ENCODE measurements at places on chromosomes 12 and 14.

DNA sequence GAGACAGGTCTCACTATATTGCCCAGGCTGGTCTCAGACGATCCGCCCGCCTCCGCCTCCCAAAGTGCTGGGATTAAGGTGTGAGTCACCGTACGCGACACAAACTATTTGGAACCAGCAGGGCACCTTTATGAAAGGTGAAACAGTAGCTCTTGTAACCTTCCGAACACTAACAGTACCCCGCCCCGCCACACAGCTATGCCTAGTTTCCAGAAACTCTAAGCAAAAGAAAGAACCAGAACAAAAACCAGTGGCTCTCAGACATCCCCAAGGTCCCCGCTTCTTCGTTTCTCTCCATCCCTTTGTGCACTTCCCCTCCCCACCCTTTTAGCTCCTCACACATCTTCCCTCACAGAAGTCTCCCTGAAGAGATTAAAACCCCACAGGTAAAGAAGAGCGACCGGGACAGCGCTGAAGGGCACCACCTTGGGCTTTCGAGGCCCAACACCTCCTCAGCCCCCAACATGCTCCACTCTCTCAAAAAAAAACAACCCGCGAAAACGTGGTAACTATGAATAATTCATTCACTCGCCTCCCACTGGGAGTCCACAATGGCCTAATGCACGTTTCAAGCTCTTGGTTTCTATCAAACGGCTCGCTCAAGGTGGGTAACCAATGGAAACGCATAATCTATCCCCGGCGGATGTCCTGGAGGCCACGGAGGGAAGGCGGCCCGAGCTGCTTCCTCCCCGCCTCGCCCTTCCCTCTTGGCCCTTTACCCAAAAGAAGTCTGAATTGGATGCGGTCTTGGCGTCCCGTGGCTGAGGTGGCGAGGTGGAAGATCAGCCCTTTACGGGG is 877 bp downstream of the BAG5 start:
- no peak for DNase-seq

- no peak for DNase-seq
These were observed 614 bp downstream of the FKBP3 start for GRCh38 chr14:45133683-45134050.

- DNase-seq: no peak
These were observed 82.4 kb downstream of the SCAF11 start for GRCh38 chr12:45907955-45908354.

GRCh38 chr14:45526715-45527549 is 273.9 kb upstream of the MIS18BP1 start:
- no peak for DNase-seq

DNA sequence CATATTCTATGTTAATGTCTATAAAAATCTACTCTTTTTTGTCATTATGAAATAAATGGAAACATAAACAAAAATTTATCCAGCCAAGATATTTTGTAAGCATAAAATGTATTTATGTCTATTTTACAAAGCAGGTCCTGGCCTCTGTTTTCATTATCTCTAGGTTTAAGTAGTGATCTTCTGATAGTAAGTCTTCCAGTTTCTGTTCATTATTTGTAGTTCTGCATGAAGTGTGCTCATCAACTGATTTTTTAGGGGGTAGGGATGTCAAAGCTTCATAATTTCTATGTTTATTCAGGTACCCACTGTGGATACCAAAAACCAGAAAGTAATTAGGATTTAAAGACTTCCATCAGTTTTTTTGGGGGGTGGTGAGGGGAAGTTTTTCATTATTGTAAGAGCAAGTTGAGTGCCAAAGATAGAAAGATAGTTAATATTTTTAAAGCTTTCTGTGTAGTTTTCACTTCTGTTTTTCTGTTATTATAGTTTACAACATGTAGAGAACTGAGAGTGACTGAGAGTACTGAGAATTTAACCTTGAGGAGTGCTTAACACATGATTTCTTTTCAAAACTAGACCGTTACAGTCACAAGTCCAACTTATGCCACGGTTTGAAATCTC is 30.6 kb upstream of the LMO3 start:
- no peak for DNase-seq

DNA sequence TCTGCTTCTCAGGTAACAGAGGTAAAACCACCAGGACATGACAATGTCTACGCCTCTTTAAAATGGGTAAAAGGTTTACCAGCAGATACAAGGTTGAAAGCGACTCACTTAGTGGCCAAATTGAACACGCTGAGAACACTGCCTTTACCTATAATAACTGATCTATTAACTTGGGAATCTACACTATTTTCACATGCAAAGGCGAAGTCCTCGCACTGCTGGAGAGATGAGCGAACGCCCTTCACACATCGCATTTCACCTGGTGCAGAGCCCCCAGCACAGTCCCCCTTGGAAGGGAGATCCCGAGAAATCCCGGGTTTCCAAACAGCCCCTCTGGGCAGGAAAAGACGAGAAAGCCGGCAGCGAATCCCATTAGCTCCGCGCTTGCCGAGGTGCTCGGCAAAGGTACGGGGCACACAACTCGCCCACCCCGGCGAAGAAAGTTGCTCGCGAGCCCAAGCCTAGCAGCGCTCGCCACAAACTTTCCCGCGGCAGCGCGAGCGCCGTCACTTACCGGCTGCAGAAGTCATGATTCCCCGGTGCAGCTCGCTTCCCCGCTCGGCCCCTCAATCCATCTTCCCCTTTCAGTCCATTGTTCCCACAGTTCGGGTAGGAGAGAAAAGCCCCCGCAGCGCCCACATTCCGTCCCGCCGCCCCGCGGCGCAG is 423 bp downstream of the FGD6 start:
- no peak for DNase-seq

DNA sequence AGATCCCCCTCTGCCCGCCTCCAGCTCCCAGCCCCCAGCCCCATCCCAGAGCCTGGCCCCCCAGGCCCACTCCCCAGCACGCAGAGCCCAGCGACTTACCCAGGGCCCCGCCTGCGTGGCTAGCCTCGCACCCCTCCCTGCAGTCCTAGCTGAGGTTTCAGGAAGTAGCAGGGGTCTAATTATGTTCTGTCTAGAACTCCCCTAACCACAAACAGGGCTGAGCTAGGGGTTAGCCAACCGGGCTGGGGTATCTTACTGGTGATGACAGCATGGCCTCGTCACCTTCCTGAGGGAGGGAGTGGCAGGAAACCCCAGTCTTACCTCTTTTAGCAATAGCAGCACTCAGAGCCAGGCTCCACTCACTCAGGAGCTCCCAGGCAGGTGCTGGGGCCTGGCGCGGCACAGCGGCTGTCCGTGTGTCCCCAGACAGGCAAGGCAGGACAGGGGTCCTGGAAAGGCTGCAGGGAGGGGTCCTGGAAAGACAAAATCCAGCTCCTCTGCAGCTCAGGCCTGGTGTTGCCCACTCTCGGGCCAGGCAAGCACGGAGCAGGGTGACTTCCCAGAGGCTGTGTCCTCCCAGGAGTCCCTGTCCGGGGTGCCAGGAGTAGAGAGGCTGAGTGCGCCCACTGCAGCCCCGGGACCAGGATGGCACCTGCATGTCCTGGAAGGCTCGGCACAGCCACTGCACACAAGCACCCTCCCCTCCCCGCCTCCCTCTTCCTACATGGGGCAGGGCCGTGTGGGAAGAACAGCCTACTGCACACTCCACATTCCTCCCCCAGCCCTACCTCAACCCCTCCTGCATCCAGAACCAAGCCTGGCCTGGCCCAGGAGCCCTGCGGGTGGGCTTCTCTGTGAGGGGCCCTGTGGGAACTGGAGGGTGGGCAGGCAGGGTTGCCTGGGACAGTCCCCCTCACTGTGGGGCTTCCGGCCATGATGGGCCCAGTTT is at the start of gene GPR132:
Gene GPR132, minus strand, starts transcription at position 151 of the 949 bp plus-strand sequence. CDS start 10,010 bp downstream, outside the sequence.
- peak; percentile 77 for DNase-seq

DNA sequence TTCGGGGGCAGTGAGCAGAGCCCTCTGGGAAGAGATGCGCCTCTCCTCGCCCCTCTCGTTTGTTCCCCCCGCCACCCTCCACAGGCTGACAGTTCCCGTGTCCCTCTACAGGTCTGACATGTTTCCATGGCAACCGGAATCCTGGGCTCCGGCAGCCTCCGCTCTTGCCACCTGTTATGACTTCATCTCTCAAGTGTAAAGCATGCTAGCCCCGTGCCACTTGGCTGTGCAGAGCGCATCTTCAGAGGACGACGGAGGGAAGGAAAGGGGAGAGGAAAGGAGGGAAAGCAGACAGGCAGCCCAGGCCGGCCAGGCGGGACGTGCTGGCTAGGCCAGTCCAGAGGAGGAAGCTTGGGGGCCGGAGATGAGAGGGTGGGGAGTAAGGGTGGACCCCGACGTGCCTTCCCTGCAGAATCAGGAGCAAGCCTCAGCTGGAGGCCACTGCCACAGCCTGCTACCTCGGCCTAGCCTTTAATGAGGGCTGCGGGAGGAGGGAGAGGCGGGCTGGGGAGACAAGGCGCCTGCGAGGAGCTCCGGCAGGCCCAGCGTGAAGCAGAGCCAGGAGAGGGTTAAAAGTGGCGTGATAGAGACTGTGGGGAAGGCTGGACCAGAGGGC is 214.3 kb downstream of the DPF3 start:
- DNase-seq: no peak

DNA sequence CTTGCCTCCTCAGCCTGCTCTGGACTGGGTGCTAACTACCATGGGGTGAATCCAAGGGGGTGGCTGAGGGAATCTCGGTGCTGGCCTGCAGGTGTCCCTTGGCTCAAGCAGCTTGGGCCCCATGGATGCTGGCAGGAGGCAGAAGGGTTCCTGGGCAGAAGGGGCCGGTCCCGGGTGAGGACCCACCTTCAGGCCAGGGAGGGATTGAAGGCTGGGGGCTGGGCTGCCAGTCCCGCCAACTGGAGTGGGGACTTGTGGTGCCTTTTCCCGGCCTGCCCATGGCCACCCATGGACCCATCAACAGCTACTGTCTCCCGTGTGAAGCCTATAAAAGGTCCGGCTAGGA is 550.1 kb downstream of the SLC6A15 start:
- DNase-seq: no peak

- no peak for DNase-seq
These were observed 230.8 kb upstream of the NAV3 start for GRCh38 chr12:77599782-77600467.

DNA sequence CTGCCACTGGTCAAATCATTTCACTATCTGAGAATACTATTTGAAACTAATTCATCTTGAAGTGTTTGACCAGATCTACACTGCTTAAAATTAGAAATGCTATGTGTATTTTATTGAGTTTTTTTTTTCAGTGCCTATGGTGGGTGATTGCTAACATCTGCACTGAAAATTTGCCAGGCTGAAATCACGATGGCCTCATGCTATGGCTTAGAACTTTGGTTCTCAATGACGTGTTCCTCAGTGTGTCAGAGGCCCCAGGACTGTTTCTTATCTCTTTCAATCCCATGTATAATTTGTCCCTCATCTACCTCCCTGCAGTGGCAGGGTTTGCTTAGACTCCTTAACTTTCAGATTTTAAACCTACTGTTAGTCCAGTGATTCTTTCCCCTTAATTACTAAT is 36.2 kb upstream of the NKX2-8 start:
- DNase-seq: no peak

- DNase-seq: no peak
These were observed 76.7 kb downstream of the ANO6 start for GRCh38 chr12:45292486-45293195.

DNA sequence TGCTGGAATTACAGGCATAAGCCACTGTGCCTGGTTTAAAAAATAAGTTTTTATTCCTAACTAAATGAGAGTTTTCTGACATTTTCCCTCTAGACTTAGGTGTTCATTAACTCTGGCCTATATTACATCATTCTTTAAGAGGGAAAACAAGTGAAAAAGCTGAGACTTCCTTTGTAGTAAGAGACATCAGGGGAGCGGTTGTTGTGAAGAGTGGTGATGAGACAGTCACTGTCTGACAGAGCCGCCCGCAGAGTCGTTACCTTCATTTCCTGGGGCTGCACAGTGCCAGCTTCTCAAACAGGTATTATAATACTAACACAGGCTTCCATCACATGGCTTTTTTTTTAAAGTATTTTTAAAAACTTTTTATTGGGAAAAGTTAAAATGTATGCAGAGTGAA is 19.7 kb upstream of the TDRD9 start:
- DNase-seq: no peak

DNA sequence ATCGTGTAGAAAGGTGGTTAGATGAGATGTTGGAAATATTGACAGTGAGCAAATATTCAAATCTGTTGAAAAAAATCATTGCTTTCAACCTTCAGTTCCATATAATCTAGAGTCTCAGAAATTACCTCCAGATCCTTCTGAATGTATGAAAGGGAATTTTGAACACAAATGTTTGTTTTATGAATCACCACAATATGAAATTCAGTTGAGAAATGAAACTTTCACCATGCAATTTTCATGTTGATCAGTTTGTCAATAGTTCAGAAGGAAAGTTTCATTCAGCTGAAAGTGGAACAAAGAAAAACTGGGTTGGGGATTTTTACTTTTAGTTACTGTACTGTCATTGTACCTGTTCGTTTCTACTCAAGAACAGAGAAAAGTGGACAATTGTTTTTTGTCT is 953.6 kb downstream of the SLC6A15 start:
- DNase-seq: no peak

- DNase-seq: no peak
These were observed 77.7 kb downstream of the KCNK10 start for GRCh38 chr14:88245321-88245720.

DNA sequence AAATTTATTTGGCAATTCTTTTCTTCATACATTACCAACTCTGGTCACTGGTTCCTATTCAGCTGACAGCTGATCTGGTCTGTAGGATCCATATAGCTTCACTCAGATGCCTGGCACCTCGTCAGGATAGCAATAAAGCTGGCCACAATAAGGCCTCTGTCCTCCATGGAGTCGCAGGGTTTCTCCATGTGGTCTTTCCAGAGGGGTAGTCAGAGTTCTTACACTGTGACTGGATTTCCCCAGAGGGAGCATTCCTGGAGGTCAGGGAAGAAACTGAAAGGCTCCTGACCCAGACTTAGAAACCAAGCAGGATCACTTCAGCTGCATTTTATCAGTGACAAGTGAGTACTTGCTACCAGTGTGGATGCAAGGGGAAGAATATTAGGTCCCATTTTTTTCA is 34.9 kb upstream of the SIX1 start:
- DNase-seq: no peak

- DNase-seq: no peak
These were observed 57.6 kb upstream of the FZD10 start for GRCh38 chr12:130104571-130105106.

GRCh38 chr14:99777951-99778350 is 15.3 kb upstream of the EML1 start:
- DNase-seq: no peak

GRCh38 chr12:2391740-2392331 is 339.0 kb downstream of the CACNA1C start:
- no peak for DNase-seq

GRCh38 chr12:27474344-27474743 is 27.8 kb downstream of the SMCO2 start:
- DNase-seq: no peak

- DNase-seq: no peak
These were observed 421 bp upstream of the ACADS start for GRCh38 chr12:120725151-120725658.

- no peak for DNase-seq
These were observed 62.7 kb upstream of the KCNH3 start for GRCh38 chr12:49476091-49476490.

DNA sequence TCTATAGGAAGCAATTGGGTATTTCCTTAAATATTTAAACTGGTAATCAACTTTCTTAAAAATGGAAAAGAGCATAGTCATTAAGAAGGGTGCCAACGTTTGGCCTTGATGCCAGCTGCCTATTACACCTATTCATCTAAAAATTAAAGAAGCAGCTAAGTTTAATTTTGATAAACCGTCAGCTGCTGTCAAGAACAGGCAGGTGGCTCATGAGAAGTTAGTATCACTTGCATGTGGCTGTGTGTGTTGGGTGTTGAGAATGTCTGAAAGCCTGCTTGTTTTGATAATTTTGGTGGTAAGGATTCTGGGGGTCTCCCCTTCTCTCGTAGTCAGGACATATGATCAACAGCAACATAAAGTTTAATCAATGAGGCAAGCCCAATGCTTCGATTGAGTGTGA is 6.5 kb downstream of the GLRX5 start:
- DNase-seq: no peak

Data from stimulated activated CD8-positive, alpha-beta memory T cell treated with anti-CD3 and anti-CD28 coated beads, Interleukin-15, amount 100 ng/mL, for 1 hour (primary cell).